ENCODE measurements at places on chromosomes 3 and 15.

GRCh38 chr15:63194302-63194701, 4.9 kb downstream of the RAB8B start:
- DNase-seq: no peak

GRCh38 chr15:75202251-75203016, 752 bp downstream of the C15orf39 start:
- DNase-seq: peak; percentile 77

DNA sequence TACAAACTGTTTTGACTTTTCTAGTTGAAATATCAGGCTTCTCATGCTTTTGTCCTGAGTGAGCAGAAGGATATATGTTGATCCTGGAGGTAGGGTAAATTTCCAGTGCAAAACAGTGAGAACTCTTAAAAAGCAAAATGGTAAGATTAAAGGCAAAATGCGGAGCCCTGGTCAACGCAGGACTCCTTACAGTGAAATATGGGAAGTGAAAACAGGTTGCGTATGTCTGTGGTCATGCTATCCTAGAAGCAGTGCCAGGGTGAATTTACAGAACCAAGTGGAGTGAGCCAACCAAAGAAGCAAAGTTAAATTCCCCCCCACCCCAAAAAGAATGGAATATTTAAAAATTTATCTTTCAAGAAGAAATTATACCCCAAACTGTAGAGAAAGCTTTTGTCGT, 256.4 kb downstream of the NR2F2 start:
- DNase-seq: no peak

DNA sequence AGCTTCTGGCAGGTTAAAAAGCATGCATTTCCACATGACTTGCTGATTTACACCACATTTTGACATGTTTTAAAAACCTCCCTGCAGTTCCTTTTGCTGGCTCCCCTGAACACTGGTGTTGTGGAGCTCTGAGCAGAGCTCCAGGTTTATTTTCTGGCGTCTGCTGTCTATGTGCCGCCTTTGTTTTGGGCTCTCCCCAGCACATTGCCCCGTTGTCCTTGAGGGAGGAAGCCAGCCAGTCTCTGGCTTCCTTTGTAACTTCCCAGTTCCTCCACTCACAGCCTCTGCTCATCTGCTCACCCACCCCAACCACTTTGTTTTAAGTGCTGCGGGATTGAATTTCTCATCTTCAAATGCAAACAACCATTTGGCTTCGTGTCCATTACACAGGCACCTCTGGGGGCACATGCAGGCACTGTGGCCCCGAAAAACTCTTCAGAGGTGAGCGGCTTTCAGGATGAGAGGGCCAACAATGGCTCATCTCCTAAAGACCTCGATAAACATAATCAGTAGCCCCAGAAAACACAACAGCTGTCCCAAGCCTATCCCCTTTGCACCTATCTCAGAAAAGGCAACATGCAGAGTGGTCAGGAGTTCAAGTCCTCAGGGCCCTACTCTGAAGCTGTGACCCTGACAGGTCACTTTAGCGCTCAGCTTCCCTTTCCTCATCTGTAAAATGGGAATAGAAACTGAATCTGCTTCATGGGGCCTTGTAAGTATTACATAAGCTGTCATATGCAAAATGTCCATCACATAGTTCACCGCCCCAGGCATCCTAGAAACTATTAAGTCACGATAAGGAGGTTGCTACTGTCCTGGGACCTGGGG, 1.3 kb upstream of the MEF2A start:
- no peak for DNase-seq

GRCh38 chr3:46764206-46764605, 46.5 kb upstream of the PRSS50 start:
- DNase-seq: no peak

All from activated CD4-positive, alpha-beta T cell treated with anti-CD3 and anti-CD28 coated beads, Interleukin-2, amount 50 U/mL, for 24 hours (primary cell).